Activated gamma-delta T cell treated with anti-CD3 and anti-CD28 coated beads, Interleukin-2, amount 50 U/mL, for 16 hours (primary cell): ENCODE measurements at places on chromosomes 16 and 17.

GRCh38 chr16:89324056-89325010, 106.8 kb downstream of the ZNF778 start:
- no peak for DNase-seq

DNA sequence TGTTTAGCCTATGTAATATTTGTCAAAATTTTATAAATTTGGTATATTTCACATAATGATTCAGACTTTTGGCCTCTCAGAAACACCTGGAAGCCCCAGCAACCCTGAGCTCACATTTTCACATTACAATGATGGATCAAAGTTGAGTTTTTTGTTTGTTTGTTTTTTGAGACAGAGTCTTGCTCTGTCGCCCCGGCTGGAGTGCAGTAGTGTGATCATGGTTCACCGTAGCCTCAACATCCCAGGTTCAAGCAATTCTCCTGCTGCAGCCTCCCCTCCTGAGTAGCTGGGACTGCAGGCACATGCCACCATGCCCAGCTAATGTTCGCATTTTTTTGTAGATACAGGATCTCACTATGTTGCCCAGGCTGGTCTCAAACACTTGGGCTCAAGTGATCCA, 10.6 kb upstream of the VAT1L start:
- no peak for DNase-seq

DNA sequence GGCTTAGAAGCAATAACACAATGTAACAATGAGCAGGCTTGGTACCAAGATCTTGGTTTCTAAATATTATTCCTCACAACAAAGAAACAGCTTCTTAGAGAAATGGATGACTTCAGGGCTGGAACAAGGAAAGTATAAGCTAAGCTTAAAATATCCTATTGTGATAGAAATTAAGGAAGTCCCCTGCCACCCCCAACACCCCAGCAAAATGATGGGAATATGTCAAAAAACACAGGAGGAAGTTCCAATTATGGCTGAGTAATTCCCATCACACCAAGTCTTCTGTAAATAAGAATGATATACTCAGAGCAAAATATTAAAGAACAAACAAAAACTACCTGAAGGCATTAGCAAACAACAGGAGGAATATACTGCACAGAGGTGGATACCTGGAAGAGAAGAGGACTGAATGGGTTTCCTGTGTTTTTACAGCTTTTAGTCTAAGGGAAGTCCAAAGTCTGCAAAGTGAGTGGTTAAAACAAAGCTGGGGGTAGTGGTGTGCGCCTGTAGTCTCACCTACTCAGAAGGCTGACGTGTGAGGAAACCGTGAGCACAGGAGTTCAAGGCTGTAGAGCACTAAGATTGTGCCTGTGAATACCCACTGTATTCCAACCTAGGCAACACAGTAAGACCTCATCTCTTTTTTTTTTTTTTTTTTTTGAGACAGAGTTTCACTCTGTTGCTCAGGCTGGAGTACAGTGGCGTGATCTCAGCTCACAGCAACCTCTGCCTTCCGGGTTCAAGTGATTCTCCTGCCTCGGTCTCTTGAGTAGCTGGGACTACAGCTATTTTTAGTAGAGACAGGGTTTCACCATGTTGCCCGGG, 17.1 kb upstream of the ATP6V0A1 start:
- no peak for DNase-seq

GRCh38 chr16:65667011-65667578, 545.2 kb upstream of the CDH11 start:
- DNase-seq: no peak

- DNase-seq: no peak
These were observed 45.2 kb downstream of the CMTM3 start for GRCh38 chr16:66649636-66650205.

- DNase-seq: no peak
These were observed at the start of gene TBKBP1 for GRCh38 chr17:47693731-47694580. TBKBP1 (plus strand) TSS chr17:47694161; CDS start chr17:47696113, 1,952 bp downstream.

DNA sequence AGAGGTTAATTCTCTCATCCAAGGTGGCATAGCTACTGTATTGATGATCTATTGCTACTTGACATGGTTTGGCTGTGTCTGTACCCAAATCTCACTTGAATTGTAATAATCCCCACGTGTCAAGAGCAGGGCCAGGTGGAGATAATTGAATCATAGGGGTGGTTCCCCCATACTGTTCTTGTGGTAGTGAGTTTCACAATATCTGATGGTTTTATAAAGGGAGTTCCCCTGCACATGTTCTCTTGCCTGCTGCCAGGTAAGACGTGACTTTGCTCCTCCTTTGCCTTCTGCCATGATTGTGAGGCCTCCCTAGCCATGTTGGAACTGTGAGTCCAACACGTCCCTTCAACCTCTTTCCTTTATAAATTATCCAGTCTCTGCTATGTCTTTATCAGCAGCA, 22.9 kb upstream of the CPPED1 start:
- no peak for DNase-seq

DNA sequence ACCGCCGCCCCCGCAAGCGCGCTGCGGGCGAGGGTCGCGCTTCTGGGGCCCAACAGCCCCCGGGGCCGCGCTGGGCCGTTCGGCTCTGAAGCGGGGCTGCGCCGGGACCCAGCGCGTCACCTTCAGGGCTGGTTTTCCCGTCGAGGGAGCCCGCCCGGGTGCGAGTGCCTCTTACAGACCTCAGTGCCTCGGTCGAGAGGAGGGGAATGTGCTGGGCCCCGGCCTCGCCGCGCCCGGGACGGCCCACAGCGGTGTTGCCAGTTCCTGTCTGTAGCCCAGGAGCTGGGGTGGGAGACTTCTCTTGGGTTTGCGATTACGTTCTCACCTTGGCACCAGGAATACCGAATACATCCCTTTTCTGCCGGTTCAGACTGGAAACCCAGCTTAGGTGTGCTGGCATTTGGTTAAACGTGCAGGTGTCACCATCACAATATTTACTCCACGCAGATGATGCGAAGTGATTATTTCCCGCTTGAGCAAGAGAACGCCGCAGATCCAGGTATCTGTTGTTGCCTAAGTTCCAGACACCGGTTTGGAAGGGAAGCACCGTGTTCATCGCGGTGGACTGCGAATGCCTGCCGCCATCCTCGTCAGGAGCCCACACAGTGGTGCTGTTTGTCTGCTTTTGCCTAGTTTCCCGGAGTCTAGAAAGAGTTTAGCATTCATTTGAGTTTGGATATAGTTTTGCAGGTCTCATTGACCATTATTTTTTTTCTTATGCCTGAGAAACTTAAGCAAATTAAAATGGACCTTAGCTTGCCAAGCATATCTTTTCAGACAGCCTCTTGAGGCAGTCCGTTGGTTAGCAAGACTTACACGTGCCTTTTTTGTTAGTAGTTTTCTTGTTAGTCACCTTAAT, 914 bp downstream of the MAP1LC3B start:
- no peak for DNase-seq

- no peak for DNase-seq
These were observed 78.7 kb downstream of the LITAF start for GRCh38 chr16:11507991-11508390.

DNA sequence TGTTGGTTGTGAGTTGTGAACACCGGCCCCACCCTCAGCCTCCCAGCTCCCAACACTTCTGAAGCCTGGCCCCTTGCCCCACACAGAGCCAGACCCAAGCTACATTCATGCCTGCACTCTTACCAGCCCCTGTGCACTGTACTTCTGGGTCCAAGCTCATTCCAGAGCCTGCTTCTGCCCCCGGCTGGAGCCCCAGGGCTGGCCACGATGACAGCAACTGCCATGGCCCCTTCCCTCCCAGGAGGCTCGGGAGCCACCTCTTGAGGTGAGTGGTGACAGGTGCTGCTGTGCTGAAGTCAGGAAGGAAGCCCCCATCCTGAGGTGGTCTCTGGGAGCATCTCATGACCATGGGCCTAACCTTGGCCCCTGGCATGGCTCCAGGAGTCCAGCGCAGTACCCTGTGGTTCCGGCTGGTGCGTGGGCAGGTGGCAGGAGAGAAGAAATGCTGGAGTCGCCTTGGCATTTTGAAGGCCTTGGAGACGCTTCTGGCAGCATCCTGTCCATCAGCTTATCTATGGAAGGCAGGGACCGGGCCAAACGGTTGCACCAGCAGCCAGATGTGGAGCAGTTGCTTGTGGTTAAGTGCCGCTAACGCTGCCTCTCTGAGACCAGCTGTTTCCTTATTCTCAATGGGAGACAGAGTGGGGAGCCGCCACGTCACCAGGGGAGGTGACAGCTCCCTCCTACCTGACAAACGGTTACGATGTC, 3.9 kb upstream of the CDT1 start:
- DNase-seq: no peak

DNA sequence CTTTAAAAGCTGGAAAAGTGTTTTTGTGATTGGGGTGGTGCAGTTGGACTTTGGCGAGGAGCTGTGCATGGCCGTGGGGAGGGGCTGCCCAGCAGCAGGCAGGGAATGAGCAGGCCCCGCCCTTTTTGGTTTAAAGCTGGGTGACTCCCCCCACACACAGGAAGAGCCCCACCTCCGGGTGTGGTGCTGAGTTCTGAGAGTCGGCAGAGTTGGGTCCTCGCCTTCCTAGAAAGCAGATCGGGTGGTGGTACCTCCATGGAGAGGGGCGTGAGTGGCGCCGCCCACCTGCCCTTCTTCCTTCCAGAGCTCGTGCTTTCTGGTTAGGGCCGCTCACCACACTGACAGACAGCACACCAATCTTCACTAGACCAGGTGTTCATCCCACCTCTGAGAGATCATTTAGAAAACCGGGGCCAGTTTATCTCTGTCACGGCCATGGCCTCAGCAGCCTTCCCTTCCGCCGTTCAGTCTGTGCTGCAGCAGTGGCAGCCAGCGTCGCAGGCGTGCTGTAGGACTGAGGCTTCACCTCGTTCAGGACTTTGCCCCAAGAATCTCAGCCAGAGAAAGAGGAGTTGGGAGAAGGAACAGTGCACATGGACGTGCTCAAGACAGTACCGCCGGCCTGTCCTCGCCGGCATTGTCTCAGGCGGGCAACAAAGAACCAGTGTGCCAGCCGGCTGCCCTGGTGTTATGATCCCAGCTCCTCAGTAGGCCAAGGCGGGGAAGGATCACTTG, 144.0 kb upstream of the CHMP6 start:
- DNase-seq: peak; percentile 60

- DNase-seq: no peak
These were observed 16.6 kb downstream of the FMNL1 start for GRCh38 chr17:45238155-45238774.

GRCh38 chr17:21272881-21273792, 11.4 kb upstream of the MAP2K3 start:
- no peak for DNase-seq

GRCh38 chr17:73821665-73822064, 177.4 kb upstream of the SDK2 start:
- DNase-seq: no peak

DNA sequence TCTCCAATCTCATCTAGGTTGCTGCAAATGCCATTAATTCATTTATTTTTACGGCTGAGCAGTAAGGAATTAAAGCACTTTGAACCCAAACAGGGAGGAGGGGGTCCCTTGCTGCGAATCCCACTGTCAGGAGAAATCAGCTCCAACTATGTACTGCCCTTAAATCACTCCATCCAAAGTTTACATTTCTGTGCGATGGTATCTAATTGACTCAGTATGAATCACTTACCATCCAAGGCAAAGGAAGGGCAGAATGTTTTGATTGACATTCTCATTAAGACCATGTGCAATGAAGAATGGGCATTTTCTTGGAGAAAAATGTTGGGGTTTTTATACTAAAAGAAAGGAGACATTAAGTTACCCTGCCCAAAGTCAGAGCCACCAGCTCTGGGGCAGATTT, 47.7 kb upstream of the XYLT1 start:
- no peak for DNase-seq

GRCh38 chr17:34899643-34900291, 61.5 kb downstream of the CCT6B start:
- DNase-seq: no peak

- DNase-seq: no peak
These were observed 172.7 kb upstream of the CCL2 start for GRCh38 chr17:34082404-34082803.

GRCh38 chr16:87351320-87351698, 32.3 kb downstream of the FBXO31 start:
- no peak for DNase-seq

DNA sequence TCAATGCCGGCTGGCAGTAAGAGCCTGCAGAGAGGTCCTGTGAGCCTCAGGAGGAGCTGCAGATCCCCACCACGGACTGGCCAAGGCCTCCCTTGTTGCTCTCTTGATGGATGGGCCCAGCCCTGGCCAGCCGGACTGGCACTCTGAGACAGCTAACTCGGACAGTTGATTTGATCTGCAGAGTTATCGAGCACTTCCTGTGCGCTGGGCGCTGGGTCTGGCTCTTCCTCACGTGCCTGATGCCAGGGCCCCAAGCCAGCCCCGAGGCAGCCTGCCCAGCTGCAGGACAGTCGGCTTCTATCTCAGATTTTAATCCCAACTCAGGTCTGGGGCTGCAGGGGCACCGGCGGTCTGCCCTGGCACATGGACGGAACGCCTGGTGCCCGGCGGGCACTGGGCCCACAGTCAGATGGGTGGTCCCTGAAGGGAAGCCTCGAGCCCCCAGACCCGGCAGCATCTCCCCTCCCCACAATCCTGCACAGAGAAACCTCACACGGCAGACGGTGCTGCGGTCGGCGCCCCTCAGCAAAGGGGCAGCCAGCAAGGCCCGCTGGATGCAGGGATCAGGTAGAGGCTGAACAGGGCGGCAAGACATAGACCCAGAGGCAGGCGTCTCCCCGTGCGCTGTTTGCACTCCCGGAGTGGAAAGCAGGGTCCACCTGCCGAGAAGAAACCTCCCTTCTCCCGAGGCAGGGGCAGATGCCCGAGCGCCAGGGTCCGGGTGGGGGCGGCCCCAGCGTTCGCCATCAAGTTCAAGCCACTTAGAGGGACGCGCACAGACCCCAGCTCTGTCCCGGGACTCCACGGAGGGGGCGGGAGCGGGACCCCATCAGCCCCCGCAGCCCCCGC, 34.0 kb downstream of the TIMM22 start:
- DNase-seq: no peak

DNA sequence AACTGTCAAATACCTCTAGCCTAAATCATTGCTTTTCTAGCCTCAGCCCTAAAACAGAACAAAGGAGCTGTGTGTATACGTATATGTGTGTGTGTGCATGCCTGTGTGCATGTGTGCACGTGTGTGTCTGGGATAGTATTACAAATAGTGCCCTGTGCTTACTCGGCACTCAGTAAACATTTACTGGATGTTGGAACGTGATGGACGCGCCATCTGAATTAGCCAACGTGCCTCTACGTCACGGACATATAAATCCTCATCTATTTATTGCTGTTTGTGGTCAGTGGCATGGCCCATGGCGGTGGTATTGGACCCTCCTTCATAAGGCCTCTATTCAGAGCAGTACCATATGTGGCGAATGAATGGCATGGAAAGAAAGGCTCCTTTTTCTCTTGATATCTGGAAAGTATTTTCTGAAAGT, 37.5 kb downstream of the WWP2 start:
- no peak for DNase-seq

- DNase-seq: no peak
These were observed 39.5 kb downstream of the SREBF1 start for GRCh38 chr17:17797119-17797809.

DNA sequence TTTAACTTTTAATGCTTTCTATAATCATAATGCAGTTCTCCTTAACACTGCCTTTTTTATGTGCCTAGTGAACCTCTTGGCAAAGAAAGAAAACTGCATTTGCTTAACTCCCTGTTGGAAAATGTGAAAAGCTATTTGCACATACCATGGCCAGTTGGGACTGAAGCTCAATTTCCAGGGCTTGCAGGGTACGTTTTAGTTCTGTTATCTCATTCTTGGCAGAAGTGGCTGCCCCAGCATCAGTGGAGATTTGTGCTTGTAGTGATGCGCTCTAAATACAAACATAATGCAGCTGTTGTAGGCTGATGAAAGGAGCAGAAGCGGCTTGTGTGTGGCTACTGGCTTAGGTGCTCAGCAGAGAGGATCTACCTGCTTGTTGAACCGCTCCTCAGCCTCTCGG, 3.7 kb downstream of the KRT24 start:
- DNase-seq: no peak
